ENCODE measurements at places on chromosomes 6 and 20.

- DNase-seq = peak; percentile 58
Observed at GRCh38 chr20:47663354-47664067, 121.8 kb downstream of the SULF2 start.

GRCh38 chr6:28922821-28923317, 916 bp downstream of the TRIM27 start:
- peak; percentile 16 for DNase-seq

DNA sequence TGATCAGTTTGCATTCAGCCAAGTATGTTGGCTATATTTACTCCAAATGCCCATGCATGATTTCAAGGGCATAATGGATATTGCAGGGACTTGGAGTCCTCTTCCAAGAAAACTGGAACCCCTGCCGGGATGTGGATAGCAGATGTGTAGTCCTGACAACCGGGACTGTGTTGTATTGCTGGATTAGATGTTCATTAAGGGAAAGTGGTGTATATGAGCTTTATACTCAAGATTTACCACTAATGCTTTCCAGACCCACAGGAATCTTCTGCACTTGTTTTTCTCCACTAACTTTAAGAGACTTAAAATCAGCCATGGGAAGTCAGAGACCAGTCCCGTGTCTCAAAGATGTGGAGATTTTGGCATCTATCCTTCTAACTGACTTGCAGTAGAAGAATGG, 770.9 kb downstream of the HDGFL1 start:
- DNase-seq = no peak

GRCh38 chr6:43996618-43997344, 130.5 kb downstream of the MRPL14 start:
- no peak for DNase-seq

DNA sequence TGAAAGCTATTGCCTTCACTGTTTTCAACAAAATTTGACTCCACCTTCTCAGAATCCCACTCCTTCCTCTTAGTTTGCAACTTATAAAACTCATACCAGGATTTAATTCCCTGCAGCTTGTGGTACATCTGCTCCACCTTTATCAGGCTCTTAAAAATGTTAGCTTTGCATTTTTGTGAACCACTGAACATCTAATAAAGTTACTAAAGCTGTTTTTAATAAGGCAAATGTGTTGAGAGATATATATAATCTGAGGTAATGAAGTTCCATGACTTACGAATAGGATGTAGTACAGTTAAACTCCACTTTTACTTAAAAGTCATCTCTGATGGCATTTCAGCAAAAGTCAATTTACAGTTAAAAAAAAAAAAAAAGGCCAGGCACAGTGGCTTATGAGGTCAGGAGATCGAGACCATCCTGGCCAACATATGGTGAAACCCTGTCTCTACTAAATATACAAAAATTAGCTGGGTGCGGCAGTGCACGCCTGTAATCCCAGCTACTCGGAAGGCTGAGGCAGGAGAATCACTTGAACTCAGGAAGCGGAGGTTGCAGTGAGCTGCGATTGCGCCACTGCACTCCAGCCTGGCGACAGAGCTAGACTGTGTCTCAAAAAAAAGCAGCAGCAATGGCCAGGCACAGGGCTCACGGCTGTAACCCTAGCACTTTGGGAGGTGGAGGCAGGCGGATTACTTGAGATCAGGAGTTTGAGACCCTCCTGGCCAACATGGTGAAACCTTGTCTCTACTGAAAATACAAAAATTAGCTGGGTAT, 106.2 kb downstream of the KIF13A start:
- no peak for DNase-seq

DNA sequence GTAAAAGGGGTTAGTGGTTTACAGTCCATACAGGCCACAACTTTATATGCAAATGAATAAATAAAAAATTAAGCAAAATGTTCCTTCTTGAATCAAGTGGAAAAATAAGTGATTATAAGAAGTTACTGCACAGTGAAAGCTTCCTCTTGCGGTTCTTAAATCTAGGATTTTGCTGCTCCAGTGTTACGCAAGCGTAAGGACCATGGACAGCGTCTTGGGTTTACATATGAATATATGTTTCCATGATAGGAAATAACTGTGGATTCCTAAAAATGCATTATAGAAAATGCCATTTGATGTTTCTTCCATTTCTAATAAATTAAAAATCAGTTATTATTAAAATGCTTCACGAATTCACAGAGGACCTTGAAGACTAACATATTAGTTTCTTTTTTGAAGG, 176.6 kb upstream of the POU3F2 start:
- no peak for DNase-seq

DNA sequence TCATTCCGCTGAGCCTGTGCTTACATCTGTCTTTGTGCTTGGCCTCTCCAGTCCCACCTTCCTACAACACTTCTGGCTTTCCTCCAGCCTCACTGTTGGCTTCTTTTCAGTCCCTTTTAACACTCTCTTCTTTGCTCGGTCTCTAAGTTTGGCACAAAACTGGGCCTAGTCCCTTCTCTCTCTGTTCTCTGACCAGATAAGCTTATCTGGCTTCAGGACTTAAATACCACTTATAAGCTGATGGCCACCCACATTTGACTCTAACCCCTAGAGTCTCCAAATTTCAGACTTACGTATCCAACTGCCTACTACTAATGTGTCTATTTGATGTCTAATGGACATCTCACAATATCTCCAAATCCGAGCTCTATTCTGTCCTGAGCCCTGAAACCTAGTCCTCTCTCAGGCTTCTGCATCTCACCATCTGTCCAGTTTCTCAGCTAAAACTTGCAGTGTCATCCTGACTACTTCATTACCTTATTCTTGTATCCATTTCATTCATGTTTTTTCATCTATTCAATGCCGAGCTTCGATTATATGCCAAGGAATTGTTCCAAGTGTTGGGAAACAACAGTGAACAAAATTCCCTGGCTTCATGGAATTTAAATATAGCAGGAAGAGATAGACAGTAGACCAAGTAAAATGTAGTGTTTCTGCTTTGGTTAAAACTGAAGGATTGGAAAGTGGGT, 40.1 kb downstream of the TBPL1 start:
- no peak for DNase-seq

DNA sequence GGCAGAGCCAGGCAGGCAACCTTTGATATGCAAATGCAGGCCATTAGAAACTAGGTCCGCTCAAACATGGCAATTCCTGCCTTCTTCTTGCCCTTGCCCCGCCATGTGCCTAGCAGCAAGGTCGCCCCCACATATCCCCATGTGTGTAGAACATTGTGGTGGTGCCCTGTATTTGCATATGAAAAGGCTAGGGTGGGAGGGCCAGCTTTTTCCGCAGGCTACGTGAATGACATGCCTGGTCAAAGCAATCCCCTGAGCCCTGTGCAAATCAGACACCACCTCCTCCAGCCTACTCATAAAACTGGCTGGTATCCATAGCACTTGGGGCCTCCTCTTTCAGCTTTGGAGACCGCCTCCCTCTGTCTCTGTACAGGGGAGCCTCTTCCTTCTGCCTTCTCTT, 31.6 kb downstream of the GSTA2 start:
- DNase-seq = no peak

DNA sequence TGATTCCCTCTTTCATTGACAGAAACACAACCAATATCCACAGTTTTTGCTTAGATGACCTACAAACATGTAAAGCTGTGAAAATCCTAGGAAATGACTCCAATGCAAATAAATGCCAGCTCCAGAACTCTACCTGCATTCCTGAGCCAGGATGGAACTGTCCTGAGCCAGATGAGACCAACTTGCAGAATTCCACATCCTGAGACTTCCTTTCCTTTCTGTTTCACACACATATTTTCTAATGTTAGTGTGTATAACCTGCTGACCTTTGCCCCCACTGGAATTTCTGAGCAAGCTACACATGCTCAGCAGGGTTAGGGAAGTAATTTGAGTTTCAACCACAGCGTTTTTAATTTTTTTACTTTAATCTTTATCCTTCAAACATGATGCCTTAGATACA, 69.6 kb upstream of the ADGRF1 start:
- no peak for DNase-seq

DNA sequence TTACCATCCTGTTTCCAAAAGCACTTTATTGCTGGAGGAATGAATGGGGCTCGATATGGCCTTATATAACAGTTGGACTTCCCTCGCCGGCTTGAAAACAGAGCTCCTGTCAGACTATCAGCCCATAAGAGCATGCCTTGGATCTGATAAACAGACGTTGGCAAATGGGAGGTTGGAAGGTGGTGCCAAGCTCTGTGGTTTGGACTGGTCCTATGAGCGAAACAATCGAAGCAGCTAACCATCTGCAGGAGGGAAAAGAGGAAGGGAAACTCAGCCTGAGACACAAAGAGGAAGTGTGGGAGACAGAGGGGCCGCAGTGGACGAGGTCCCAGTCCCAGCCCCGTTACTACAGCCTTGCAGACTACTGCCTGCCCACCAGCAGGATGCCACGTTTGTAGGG, 92.9 kb downstream of the TFAP2C start:
- no peak for DNase-seq

GRCh38 chr6:15023448-15023847, 222.4 kb upstream of the JARID2 start:
- peak; percentile 15 for DNase-seq

GRCh38 chr6:149855741-149856140, 8.4 kb downstream of the LRP11 start:
- DNase-seq = no peak

GRCh38 chr6:43773050-43773979, 3.3 kb downstream of the VEGFA start:
- DNase-seq = peak; percentile 10

GRCh38 chr6:8549074-8549790, 113.9 kb upstream of the SLC35B3 start:
- DNase-seq = no peak

- DNase-seq = no peak
Observed at GRCh38 chr20:48165401-48165685, 380.1 kb upstream of the SULF2 start.

- DNase-seq = no peak
Observed at GRCh38 chr6:27163834-27164233, 83.7 kb upstream of the PRSS16 start.

DNA sequence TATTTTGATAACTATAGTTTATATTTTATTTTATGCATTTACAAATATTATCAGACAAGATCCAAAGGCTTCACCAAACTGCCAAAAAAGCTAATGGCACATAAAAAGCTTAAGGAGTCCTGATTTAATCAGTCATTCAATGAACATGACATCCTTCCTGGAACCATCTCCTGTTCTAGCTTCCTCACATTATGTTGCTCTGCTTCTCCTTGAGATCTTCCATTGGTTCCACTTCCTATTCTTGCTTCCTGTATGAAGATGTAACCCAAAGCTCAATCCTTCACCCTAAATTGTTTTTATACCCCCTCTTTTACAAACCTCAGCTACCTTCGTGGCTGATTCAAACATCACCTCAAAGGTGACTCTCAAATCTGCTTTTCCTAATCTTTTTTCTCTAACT, 4.5 kb upstream of the BRD2 start:
- DNase-seq = no peak

GRCh38 chr20:58131551-58132142, 96.8 kb downstream of the ANKRD60 start:
- DNase-seq = no peak

DNA sequence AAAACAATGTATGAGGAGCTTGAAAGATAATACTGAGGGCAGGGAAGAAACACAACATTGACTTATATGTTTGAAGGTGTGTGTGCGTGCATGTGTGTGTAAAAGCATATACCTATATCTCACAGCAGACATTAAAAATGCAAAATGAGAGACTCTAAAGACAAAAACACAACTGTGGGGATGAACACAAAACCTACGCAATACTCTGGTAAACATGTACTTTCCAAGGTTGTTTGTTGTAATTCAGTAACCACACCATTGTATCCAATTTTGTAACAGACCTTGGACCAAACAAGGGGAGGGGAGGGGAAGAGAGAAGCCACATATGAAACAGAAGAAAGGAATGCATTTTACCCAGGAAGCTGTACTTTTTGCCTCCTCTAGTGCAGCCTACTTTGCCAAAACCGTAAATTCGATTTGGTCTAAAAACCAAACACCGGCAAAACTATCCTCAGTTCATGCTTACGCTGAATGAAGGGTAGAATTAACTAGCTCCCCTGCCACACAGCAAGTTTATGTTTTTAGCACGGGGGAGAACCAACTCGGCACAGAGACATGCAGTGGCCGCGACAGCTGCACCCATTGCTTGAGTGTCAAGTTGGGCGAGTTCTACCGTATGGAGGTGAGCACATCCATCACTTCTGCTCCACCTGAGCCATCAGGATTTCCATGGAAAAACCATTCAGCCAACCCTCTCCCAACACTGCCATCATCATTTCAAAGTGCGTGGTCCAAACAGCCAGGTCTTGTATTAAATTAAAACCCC, 50.0 kb downstream of the CNKSR3 start:
- no peak for DNase-seq

- no peak for DNase-seq
Observed at GRCh38 chr6:18347866-18348265, 39.3 kb upstream of the RNF144B start.

- no peak for DNase-seq
Observed at GRCh38 chr6:166330612-166331011, 11.7 kb downstream of the SFT2D1 start.

- no peak for DNase-seq
Observed at GRCh38 chr6:122248001-122248669, 151.3 kb upstream of the HSF2 start.

- DNase-seq = no peak
Observed at GRCh38 chr6:92150553-92150952, 1268.8 kb downstream of the EPHA7 start.

- no peak for DNase-seq
Observed at GRCh38 chr6:15183979-15184378, 61.9 kb upstream of the JARID2 start.

- no peak for DNase-seq
Observed at GRCh38 chr6:15246217-15246665, 372 bp downstream of the JARID2 start.

GRCh38 chr6:156809446-156810178, 32.4 kb downstream of the ARID1B start:
- no peak for DNase-seq

GRCh38 chr6:168159506-168159905, 80.5 kb upstream of the FRMD1 start:
- DNase-seq = no peak

- no peak for DNase-seq
Observed at GRCh38 chr6:95292011-95292410, 285.3 kb upstream of the MANEA start.

- no peak for DNase-seq
Observed at GRCh38 chr6:69542494-69542893, 254.3 kb downstream of the LMBRD1 start.

GRCh38 chr6:90610751-90611542, 24.1 kb upstream of the MAP3K7 start:
- no peak for DNase-seq

DNA sequence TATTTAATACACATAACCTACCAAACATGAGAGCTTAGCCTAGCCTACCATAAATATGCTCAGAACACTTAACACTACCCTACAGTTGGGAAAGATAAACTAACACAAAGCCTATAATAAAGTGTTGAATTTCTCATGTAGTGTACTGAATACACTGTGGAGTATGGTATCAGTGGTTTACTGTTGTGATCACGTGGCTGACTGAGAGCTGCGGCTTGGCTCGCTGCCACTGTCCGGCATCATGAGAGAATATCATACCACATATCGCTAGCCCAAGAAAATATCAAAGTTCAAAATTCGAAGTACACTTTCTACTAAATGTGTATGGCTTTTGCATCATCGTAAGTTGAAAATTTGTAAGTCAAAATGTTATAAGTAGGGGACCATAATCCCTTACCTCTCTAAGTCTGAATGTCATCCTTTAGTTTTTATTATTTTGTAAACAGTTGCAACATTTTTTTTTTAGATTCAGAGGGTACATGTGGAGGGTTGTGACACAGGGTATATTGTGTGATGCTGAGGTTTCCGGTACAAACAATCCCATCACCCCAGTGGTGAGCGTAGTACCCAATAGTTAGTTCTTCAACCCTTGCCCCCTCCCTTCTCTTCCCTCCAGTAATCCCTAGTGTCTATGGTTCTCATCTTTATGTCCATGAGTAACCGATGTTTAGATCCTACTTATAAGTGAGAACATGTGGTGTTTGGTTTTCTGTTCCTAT, 14.6 kb upstream of the TAAR1 start:
- DNase-seq = no peak
